Cortex of kidney (tissue), 1 donor: ENCODE measurements at places on chromosomes 11 and 22.

DNA sequence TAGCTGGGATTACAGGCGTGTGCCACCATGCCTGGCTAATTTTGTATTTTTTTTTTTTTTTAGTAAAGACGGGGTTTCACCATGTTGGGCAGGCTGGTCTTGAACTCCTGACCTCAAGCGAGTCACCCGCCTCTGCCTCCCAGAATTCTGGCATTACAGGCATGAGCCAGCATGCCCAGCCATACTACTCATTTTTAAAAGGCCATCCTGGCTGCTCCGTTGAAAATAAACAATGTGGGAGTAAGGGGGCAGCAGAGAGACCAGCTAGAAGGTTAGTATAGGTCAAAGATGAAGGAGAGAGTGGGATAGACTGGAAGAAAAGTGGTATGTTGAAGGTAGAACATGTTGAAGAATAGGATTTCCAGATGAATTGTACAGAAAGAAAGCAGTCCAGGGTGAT lies 17.6 kb upstream of the LIN7C start:
- DNase-seq, result no peak

DNA sequence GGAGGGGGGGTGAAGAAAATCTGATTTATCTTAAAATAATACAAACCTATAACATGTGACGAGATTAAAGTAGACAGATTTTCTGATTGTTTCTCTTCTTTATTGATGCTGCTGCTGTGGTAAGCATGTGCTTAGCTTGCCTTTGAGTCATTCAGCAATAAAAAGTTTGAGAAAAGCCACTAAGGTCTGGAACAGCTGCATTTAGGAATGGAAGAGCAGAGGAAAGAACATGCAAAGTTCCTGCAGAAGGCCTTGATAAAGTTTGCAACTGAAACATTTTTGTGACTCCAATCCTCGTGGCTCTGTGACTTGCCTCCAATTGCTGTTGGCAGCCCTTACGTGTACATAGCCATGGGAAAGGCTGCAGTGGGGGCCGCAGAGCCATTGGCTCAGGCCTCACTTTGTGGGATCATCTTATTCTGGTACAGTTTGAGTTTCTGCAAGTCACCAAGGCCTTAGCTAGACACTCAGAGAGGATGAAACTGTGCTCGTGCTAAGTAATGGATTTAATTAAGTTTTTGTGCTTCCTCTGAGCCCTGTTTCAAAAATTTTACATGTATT lies 370.2 kb downstream of the AASDHPPT start:
- DNase-seq, result no peak

GRCh38 chr11:93031386-93031785 lies 61.9 kb downstream of the MTNR1B start:
- DNase-seq, result no peak

GRCh38 chr22:26671317-26672059 lies 14.1 kb downstream of the MIAT start:
- no peak for DNase-seq

DNA sequence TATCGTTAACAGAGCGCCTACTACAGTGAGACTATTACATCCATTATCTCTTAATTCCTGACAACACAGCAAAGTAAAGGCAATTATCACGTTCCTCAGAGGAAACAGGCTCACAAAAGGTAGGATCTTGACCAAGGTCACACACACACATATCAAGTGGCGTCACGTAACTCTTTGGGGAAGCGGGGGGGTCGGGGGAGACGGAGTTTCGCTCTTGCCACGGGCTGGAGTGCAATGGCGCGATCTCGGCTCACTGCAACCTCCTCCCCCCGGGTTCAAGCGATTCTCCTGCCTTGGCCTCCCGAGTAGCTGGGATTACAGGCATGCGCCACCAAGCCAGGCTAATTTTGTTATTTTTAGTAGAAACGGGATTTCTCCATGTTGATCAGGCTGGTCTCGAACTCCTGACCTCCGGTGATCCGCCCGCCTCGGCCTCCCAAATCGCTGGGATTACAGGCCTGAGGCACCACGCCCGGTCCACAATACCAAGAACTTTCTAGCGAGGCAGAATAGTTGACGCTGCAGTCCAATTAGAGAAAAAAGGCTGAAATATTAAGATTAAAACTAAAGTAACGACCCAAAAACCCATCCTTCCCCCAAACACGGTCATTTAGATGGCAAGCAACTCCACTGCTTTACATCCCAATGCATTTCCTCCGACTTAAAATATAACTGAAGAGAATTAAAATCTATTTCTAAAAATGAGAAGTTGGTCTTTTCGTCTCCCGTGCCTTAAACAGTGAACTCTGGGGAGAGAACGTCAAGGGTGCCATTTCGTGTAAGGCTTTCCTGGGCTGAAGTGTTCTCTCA lies 1.2 kb downstream of the DDX17 start:
- no peak for DNase-seq

DNA sequence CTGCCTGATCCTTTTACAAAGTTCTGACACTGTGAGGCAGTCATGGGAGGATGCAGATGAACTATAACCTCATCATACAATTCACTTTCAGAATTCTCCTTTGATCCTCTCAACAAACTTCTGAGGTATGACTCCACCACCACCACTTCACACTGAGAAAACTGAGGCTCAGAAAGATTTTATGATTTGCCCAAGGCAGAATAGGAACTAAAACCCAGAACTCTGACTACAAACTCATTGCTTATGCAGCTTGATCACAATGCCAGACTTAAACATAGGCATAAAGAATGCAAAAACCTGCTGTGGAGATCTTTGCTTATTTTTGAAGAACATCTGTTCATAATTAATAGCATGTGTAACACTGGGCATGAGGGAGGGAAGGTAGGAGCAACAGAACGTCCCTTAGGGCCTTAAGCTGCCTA lies 20.4 kb downstream of the FAM168A start:
- DNase-seq, result no peak

- DNase-seq, result no peak
Measured at GRCh38 chr11:95372097-95372656, 141.2 kb upstream of the SESN3 start.

DNA sequence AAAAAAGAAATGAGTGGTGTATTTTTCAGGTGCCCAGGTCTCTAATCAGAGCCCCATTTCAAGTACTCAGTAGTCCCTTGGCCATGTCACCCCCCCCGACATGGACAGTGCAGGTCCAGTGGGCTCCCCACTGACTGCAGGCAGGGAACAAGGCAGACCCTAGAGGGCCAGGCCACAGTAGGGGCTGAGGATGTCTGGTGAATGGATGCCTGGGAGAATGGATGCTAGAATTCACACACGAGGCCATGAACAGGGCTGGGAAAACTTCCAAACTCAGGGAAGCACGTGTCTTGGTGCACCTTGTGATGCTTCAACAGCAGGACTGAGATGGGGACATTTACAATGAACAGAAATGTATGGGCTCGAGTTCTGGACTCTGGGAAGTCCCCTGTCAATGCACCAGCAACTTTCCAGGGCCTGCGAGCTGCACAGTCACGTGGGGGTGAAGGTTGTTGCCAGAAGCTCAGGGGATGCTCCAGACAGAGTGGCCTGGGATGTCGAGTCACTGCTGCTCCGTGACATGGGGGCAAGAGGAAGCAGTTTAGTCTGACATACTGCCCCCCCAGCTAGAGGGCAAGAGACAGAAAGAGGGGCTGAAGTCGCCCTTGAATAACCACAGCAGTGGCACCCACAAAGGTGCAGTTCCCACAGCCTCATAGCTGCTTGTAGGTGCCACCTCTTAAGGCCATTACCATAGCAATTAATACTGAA lies 3.1 kb downstream of the APOBEC3G start:
- no peak for DNase-seq

DNA sequence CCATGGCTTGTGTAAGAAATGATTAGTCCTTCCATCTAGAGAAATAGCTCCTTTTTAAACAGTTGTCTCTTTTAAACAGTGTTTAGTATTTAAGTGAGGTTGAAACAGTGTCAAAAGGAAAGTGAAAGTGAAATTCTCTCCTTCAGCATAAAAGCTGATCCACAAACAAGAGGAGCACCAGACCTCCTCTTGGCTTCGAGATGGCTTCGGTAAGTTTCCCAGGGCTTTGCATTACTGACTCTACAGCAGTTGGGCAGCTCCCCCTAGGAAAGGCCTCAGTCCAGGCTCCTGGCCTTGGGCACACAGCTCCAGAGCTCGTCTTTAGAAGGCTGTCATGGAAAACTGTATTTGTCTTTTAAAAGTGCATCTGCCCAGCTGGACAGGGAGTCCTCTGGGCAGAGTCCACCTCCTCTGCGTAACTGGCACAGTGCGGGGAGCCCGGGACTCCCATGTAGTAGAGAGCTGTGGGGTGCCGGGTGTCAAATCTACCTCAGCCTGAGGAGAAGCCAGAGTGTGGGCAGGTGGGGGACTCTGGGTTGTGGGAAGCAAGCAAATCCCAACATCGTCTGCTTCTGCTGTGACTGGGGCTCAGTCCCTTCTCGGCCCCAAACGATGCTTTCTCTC lies at the start of gene PLAAT4:
Gene PLAAT4 (plus strand): TSS at position 140 of the 624 bp plus-strand sequence. CDS start 61 bp downstream, at position 201.
- DNase-seq, result no peak

GRCh38 chr11:47541070-47541469 lies 11.9 kb downstream of the CELF1 start:
- no peak for DNase-seq

GRCh38 chr22:39574779-39575551 lies 4.4 kb downstream of the CACNA1I start:
- DNase-seq, result no peak

- no peak for DNase-seq
Measured at GRCh38 chr22:19902245-19902715, 39.3 kb upstream of the COMT start.
